CD4-positive, alpha-beta T cell treated with Interleukin-17A for 1 hour (primary cell): ENCODE measurements at places on chromosomes 12 and 14.

GRCh38 chr12:54364413-54364812 lies at the start of gene GPR84:
Gene GPR84 (minus strand): TSS chr12:54364486. CDS start chr12:54363851, 635 bp downstream.
- DNase-seq = peak; percentile 41

- DNase-seq = no peak
Measured at GRCh38 chr12:79687711-79688260, 3.0 kb downstream of the PAWR start.

DNA sequence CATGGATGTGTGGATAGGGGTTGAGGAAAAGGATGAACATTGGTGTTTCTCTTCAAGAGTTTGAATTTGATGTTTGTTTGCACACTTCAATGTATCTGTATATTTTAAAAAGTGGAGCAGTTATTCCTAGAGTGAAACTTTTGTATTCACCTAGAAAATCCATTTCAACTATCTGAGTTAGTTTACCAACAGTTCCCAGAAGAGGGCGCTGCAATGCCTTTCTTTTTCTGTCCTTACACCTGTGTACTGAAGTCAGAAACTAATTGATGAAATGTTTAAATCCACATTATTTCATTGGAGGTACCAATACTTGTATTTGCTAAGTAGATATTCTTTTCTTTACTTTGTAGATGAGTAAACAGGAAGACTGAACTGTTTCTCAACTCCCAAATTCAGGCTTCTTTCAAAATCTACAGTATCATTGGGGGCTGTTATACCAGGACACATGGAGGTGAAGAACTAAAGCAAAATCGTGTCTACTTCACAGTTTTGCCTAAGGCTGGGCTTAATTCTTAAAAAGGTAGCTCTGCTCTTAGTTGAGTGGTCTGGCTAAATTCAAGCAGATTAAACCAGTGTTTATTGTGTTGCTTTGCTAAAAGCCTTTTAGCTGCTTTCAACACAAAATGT lies 26.6 kb upstream of the KLRB1 start:
- DNase-seq = peak; percentile 87

DNA sequence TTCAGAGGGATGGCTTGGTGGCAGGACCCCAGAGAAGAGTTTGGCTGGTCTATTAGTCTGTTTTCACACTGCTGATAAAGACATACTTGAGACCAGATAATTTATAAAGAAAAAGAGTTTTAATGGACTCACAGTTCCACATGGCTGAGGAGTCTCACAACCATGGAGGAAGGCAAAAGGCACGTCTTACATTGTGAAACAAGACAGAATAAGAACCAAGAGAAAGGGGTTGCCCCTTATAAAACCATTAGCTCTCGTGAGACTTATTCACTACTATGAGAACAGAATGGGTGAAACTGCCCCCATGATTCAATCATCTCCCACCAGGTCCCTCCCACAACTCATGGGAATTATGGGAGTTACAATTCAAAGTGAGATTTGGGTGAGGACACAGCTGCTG lies 78.5 kb upstream of the SSTR1 start:
- DNase-seq = no peak

GRCh38 chr12:43789941-43790340 lies 16.2 kb downstream of the TWF1 start:
- no peak for DNase-seq

- peak; percentile 76 for DNase-seq
Measured at GRCh38 chr12:13196130-13196921, at the start of gene EMP1. Gene EMP1 (plus strand): TSS chr12:13196726. CDS start chr12:13211511, 14,785 bp downstream.

GRCh38 chr12:130115646-130116045 lies 46.6 kb upstream of the FZD10 start:
- DNase-seq = no peak

GRCh38 chr12:96886998-96887677 lies 19.9 kb upstream of the NEDD1 start:
- no peak for DNase-seq

DNA sequence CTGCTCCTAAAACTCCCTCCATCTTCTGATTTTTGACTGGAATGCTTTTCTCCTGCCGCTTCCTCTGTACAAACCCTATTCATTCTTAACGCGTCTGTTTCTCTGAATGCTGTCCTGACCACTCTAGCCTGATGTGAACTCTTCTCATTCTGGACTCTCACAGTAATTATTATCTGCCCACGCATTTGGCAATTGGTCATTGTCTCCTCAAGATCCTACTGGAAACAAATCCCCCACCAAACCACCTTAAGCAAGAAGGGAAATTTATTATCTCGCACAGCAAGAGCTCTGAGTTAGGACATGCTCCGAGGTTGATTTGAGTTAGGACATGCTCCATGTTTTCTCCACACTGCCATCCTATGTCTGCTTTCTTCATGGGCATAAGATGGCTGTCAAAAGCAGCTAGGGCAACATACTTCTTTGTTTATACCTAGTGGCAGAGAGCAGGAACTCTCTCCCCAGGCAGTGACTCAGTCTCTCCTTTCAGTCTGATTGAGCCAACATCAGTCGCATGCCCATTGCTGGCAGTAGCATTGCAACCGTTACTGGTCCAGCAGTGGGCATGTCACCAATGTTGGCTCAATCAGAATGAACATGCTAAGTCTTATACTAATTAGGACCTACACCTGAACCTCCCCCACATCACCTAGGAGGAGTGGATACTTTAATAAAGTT lies 102.2 kb downstream of the SSPN start:
- DNase-seq = no peak

DNA sequence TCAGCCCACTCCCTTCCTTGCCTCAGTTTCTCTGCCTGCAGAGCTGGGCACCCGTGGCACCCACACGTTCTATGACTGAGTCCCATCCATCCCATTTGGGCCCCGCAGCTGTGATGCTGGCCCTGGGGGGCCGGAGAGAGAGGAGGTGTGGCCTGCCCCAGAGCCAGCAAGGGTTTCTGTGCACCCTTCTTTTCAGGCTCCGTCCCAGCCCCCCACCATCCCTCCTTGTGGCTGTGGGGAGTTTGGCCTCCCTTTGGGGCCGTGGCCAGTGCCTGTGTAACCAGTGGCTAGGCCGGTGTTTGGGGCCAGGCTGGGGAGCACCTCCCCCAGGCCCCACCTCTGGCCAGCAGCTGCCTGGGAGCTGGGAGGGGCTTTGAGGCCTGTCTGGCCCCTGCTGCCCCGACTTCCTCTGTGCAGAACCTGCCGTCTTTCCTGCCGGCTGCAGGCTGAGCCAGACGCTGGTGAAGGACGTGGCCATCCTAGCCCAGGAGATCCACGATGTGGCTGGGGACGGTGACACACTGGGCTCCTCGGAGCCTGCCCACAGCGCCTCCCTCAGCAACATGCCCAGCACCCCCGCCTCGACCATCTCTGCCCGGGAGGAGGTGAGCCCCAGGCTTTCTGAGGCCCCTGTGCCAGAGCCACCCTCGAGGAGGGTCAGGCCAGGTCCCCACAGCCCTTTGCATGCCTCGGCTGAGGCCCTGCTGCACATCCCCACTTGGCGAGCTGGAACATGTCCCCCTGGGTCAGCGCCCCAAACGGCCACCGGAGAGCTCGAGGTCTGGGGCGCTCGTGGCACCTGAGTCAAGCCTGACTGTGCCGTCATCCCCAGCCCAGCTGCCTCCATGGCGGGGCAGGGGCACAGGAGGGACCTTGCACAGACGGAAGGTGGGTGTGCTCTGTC lies 27.7 kb downstream of the CEP170B start:
- DNase-seq = no peak

DNA sequence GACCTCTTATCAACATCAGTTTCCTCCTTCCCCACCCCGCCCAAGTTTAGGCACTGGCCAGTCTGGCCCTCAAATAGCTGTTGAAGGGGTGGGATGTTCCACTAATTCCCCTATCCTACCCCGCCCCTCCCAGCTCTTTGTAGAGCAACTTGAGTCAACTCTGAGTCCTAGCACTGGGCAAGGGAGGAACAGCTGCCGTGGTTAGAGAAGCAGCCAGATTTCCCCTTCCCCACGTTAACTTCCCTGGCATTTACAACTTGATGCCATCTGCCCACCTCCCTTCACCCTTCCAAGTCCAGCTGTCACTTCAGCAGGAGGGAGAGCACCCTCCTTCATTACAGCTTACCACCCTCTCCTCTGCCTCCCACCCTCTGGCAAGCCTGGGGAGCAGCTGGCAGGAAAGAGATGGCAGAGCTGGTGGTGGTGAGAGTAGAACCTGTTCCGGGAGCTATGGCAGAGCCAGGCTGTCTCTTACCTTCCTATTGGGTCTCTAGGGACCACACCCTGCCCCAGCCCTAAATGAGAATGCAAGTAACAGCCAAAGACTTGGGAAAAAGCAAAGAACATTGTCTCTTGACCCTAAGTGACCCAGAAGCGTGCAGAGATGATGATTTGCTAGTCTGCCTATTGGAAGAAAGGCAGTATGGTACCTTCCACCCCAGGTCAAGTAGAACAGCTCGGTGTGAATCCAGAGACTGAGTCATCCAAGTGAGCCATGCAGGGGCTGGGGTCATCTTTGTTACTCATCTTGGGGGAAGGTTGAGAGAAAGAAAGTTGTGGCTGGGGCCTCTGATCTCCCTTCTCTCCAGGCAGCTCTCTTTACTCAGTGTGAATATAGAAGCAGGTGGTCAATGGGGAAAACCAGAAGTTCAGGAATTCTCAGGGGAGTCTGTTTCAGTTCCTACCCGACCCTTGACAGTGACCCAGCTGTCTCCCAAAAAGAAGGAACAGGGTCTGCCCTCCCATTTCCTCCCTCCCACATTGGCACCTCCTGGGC lies 1.5 kb downstream of the BLOC1S1 start:
- no peak for DNase-seq

DNA sequence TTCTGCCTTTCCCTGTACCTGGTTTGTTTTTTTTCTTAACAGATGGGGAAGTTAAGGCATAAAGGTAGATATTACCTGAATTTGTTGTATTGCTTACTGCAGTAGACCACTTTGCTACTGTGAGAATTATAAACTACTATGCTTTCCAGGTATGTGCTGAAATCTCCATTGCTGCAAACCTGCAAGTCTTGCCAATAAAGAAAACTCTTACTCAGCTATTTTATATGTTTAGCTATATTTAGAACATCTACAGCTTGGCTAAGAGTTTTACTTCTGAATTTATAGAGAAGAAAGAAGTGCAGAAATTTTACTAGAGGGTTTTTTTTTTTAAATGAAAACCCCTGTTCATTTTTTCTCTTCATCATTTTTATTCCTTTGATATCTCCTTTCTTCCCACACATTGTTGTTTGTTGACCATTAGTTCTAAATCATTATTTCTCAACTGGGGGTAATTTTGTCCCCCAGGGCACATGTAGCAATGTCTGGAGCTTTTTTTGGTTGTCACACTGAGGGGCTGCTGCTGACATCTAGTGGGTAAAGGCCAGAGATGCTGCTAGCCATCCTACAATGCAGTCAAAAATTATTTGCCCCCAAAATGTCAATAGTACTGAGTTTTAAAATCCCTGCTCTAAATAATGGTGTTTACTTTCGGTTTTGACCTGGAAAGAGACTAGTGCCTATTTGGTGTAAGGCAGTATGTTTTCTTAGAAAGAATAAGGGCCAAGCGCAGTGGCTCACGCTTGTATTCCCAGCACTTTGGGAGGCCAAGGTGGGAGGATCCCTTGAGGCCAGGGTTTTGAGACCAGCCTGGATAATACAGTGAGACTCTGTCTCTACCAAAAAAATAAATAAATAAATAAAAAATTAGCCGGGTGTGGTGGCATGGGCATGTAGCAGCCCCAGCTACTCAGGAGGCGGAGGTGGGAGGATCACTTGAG lies 48.6 kb downstream of the PCNX1 start:
- DNase-seq = peak; percentile 72

- peak; percentile 21 for DNase-seq
Measured at GRCh38 chr12:93243689-93244513, 133.8 kb upstream of the NUDT4 start.

GRCh38 chr12:101722392-101722791 lies 16.9 kb downstream of the SYCP3 start:
- DNase-seq = no peak

GRCh38 chr14:92464716-92465115 lies 48.9 kb upstream of the RIN3 start:
- DNase-seq = no peak

GRCh38 chr12:124917841-124918621 lies 3.6 kb upstream of the UBC start:
- no peak for DNase-seq

DNA sequence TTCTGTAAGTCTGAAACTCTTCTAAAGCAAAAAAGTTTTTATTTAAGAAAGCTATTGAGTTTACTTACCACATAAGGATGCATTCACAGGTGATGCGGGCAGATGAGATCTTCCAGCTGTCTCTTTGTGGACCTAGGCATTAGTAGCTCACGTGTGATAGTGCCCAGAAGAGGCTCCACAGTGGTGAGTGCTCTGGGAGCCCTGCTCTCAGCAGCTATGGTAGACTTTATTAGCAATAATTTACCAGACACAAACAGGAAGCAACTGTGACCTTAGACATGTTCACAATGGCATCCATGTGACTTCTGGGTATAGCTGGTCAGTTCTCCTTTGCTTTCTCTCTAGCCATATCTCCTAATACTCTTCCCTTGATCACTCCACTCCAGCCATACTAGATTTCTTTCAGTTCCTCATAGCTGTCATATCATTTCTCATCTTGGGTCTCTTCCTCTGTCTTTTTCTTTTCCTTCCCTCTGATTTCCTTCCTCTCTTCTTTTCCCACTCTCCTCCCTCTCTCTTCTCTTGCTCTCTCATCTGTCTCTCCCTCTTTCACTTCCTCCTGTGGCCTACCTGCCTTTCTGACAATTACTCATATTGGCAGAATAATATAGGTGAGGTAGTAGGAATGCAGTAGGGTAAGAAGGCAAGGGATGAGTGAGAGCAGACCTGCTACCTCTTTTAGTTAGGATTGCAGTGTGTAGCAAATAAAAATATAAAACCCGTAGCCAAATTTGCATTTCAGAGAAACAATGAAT lies 75.2 kb upstream of the SCAF11 start:
- no peak for DNase-seq

GRCh38 chr12:120064054-120064940 lies 52.3 kb downstream of the RAB35 start:
- no peak for DNase-seq

DNA sequence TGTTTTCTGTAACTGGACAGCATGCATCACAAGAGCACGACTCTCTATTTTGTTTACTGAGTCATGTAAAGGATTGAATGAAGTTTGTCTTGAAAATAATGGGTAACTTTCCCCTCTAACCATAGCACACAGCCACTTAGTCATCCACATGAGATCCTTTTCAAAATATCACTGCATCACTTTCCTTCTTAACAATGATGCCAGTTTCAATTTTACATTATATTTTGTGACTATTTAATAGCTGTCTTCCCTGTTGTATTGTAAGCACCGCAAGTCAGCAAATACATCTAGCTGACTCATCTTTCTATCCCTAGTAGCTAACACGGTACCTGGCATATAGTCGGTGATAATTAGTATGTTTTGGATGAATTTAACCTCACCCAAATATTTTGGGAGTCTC lies 83.3 kb upstream of the PPM1H start:
- no peak for DNase-seq

- no peak for DNase-seq
Measured at GRCh38 chr12:39743655-39744054, 124.1 kb upstream of the ABCD2 start.

DNA sequence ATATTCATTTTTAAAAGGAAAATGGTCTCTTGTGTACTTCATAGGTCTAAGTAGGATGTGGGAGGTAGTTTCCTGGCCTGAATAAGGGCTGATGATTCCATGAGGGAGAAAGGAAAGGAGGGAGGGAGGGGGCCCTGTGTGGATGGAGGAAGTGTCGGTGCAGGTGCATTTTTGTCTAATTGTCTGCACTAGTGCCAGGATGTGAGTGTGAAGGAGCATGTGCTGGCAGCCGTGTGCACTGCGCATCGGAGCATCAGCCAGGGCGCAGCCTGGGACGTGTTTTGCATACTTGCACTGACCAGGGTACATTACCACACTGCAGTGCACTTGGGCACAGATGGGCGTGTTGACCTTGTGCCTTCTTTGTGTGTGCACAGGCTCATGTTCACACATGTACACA lies 29.2 kb downstream of the SMUG1 start:
- no peak for DNase-seq
